Fibroblast of the conjunctiva (primary cell): ENCODE measurements at places on chromosomes 11 and 22.
A peak's percentile ranks its signal among the peaks of the same experiment; 100 is the strongest.

DNA sequence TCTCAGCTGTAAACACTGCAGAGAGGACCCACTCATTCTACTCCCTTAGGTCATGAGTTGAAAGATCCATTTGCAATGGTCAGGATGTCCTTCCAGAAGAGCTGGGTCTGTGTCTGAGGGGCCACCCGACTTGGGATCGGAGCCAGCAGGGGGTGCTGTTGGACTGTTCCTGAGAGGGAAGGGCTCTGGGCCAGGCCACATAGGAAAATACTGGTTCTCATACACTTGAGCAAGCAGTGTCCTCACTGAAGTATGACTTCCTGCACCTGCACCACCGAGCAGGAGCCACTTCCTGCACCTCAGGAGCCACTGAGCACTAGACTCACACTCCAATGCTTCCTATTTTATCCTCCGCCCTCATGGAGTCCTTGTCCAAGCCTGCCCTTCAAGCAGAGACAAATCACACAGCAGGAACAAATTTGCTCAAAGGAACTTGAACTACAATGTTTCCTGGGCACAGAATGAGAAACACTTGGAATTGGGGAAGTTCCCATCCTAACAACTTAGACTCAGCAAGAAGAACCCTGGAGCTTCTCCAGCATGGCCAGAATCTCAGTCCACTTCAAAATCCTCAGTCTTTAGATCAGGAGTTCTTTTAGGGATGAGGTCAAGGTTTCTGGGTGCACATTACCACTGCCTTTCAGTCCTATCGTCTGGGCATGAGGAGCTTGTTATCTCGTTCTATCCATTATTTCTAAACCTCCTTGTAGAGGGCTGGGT lies 36.6 kb upstream of the VPREB1 start:
- peak; percentile 37 for DNase-seq

GRCh38 chr22:27905653-27906052 lies 13.4 kb downstream of the PITPNB start:
- DNase-seq, result no peak

DNA sequence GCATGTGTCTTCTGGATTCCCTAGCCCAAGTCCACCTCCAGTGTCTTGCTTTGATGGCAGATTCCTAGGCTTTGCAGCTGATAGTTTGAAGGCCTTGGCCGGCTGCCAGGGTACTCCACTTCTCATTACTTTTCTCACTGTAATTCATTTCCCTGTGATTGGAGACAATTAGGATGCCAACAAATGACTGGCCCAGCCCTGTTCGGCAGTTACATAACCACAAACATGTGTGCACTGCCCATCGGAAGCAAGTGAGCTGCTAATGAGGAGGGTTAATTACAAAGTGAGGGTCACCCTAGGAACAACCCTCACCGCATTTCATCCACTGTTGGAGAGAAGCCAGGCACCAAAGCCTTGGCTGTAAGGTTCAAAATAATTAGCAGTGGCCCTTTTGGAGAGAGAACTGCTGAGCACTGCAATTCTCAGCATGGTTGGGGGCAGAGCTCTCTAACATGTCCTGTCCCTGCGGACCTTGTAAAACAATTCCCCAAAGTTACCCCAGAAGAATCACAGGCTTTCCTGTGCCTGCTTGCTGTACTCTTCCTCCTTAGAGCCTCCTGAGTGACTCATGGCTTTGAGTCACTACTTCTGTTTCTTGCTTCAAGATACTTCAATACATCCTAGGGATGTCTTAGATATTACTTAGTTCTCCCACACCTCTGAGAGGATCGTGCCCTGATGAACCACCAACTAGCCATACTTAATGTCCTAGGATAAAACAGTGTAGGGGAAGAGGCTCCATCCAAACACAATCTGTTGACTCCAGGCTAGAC lies 109.7 kb upstream of the GALNT18 start:
- DNase-seq, result no peak

GRCh38 chr11:2089536-2090165 lies 49.5 kb downstream of the IGF2 start:
- peak; percentile 28 for DNase-seq

DNA sequence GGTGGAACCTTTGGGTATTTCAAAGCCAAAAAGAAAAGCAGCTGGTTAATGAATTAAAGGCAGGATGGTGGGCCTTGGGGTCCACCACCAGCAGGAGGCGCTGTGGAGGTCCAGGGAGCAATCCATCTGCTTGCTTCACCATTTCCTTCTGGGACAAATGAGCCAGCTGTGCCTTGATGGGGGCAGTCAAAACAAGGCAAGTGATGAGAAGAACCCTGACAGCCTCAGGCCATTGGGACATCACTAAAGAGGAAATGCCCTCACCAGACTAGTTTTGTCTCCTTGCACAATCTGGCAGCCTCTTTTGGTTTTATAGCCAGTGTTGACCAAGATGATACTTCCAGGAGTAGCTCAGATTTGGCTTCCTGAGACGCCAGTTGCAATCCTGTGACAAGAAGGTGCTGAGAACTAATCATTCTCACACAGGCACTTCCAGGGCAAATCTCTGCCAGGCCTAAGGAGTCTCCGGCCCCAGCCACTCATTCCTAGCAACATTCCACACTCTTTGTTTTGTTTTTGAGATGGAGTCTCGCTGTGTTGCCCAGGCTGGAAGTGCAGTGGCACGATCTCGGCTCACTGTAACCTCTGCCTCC lies 38.2 kb upstream of the WEE1 start:
- peak; percentile 47 for DNase-seq
